ENCODE measurements at places on chromosomes 5 and 9. TPM values are rescaled to one million over a fixed set of nuclear protein-coding genes. Genes with fewer than 3 reads are reported as not detected.

FBP1 gene
- total RNA-seq: 0.82 TPM

BASP1 gene
- total RNA-seq: 0.85 TPM

CTNND2 gene
- total RNA-seq: not detected

FNIP1 gene
- 14.9 TPM for total RNA-seq

SCGB3A2 gene
- not detected for total RNA-seq

TLR4 gene
- total RNA-seq: not detected

SLC46A2 gene
- total RNA-seq: not detected

FLT4 gene
- total RNA-seq: 6.0 TPM

All from activated naive CD8-positive, alpha-beta T cell treated with anti-CD3 and anti-CD28 coated beads for 36 hours (primary cell).